Suppressor macrophage (primary cell): ENCODE measurements at places on chromosomes 16 and 17.

- no peak for DNase-seq
Observed at GRCh38 chr16:82621781-82622180, 5.0 kb upstream of the CDH13 start.

- DNase-seq: no peak
Observed at GRCh38 chr16:88864099-88864498, 2.4 kb downstream of the PABPN1L start.

- DNase-seq: no peak
Observed at GRCh38 chr16:25219070-25219737, 2.5 kb downstream of the AQP8 start.

DNA sequence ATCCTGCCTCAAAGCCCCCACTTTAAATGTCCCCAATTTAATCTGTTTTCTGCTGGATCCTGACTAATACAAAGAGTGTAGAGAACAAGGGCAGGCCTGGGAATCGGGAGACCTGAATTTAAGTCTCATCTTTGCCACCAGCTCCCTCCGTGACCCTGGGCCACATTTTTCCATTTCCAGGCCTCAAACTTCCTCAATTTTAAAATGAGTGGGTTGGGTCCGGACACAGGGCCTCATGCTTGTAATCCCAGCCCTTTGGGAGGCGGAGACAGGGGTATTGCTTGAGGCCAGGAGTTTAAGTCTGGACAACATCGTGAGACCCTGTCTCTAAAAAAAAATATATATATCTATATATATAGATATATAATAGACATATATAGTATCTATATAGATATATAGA is 61.4 kb downstream of the SRL start:
- DNase-seq: peak; percentile 85

DNA sequence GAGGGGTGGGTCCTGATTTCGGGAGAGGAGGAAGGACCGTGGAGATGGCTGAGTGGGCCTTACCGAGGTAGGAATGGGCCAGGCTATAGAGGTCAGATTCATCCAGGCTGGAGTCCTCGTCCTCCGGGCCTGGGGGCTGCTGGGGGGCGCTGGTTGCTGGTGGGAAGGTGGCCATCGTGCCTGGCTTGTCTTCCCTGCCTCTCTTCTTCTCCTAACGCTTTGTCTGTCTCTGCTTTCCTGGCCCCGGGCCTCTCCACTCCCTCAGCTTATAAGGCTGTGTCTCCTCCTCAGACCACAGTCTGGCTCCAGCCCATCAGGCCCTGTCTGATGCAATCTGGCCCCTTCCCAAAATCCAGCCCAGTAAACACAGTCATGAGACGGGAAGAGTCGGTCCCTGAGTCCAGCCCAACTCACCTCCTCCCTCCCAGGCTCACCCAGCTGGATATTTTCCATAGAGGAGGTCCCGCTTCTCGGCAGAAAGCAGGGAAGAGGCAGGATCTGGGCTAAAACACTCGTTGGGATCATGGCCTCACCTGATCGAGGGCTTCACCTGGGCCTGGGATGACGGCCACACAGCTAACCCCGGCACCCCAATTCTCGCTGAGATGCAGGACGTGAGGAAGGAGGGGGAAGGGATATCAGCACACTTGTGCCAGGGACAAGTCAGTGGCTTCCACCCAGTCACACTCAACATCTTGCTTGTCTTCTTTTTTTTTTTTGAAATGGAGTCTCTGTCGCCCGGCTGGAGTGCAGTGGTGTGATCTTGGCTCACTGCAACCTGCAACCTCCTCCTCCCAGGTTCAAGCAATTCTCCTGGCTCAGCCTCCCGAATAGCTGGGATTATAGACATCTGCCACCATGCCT is at the start of gene NUPR1:
TSS of gene NUPR1 (minus strand) at position 242 of the 864 bp plus-strand sequence. CDS start at position 175, 67 bp downstream.
- DNase-seq: peak; percentile 52

- DNase-seq: no peak
Observed at GRCh38 chr17:50279181-50279526, 4.9 kb downstream of the TMEM92 start.

- DNase-seq: no peak
Observed at GRCh38 chr17:77304051-77304745, 163.4 kb downstream of the SEC14L1 start.

DNA sequence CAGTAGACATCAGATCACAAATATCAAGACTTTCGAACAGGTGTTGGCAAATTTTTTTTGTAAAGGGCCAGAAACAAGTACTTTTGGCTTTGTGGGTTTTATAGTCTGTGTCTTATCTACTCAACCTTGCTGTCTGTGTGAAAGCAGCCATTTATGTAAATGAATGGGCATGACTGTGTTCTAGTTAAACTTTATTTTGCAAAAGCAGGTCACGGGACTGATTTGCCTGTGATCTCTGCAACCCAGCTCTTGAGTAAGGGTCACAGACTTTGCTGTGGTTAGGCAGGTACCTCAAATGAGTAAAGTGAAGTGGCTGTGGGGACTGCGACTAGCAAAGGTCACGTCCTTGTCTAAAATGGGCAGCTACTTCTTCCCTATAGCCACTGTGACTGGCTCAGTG is 136.5 kb downstream of the FTO start:
- DNase-seq: no peak

- DNase-seq: no peak
Observed at GRCh38 chr17:13054666-13055065, 36.8 kb upstream of the ELAC2 start.

DNA sequence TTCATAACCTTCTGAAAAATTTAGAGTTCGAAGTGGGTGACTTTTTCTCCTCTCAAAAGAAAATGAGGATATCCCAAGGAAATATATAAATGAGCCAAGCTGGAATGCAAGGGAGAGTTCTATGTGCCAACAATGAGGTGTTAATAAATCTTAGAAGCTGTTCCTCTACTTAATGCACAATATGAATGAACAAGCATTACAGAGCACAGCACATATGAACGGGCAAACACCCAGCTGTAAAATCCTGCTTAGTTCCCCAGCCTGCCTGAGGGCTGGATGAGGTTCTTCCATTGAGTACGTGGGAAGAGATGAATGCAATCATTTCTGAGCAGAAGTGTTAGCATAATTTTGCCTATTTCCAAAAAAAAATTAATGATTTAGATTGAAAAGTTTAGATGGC is 58.1 kb downstream of the WDR59 start:
- no peak for DNase-seq

- DNase-seq: no peak
Observed at GRCh38 chr17:35315283-35315682, 58.1 kb downstream of the SLFN11 start.

DNA sequence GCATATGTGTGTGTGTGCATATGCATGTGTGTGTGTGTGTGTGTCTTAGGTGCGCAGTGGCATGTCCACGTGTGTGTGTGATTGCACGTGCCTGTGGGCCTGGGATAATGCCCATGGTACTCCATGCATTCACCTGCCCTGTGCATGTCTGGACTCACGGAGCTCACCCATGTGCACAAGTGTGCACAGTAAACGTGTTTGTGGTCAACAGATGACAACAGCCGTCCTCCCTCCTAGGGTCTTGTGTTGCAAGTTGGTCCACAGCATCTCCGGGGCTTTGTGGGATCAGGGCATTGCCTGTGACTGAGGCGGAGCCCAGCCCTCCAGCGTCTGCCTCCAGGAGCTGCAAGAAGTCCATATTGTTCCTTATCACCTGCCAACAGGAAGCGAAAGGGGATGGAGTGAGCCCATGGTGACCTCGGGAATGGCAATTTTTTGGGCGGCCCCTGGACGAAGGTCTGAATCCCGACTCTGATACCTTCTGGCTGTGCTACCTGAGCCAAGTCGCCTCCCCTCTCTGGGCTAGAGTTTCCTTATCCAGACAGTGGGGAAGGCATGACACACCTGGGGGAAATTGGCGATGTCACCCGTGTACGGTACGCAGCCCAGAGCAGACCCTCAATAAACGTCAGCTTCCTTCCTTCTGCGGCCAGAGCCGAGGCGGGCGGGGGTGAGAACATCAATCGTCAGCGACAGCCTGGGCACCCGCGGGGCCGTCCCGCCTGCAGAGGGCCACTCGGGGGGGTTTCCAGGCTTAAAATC is 47.6 kb downstream of the IL21R start:
- no peak for DNase-seq

- peak; percentile 3 for DNase-seq
Observed at GRCh38 chr16:62068747-62069146, 32.5 kb upstream of the CDH8 start.

DNA sequence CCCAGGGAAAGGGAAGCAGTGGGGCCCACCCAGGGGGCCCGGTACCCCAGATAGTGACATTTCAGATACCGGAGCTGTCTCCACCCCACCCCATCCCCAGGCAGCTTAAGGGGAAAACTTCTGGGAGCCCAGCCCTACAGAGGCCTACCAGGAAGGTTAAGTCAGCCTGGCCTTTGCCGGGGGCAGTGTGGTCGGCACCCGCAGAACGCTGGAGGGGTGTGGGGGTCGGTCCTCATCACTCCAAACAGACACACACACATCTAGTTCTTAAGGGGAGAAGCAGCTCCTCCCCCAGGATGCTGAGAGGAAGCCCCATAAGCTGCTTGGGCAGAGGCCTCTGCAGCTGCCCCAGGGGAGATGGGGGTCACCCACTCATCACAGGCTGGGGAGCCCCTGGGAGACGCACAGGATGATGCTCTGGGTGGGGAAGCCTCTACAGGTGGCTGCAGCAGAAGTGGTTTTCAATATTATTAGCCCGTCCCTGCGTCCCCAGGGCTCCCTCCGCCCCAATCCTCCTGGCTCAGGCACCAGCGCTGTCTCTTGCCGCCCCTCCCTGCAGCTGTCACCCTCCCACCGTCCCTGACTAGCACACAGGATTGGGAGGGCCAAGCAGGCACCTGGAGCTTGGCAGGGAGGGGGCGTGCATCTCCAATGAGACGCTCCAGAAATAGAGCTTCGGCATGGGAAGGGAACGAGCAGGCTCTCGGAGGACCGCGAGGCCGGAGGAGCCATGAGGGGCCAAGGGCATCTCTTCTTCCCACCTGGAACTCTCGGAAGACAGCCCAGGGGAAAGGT is 1.4 kb upstream of the ABR start:
- no peak for DNase-seq

DNA sequence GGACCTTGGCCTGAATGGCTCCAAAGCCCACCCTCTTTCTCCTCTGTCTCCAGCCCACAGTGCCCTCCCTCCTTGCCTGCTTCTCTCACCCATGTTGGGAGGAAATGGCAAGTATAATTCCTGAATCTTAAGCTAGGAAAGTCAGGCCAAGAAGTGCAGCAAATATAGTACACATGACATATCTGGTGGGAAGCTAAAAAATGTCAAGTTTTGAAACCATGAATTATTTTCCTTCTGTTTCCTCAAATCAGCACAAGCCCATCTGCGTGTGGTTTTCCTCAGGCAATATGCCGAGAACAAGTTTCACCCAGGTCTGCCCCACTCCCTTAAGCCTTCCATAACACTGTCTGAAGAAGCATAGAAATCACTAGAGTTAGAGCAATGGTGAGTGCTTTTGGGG is 502.8 kb upstream of the CDH11 start:
- no peak for DNase-seq

DNA sequence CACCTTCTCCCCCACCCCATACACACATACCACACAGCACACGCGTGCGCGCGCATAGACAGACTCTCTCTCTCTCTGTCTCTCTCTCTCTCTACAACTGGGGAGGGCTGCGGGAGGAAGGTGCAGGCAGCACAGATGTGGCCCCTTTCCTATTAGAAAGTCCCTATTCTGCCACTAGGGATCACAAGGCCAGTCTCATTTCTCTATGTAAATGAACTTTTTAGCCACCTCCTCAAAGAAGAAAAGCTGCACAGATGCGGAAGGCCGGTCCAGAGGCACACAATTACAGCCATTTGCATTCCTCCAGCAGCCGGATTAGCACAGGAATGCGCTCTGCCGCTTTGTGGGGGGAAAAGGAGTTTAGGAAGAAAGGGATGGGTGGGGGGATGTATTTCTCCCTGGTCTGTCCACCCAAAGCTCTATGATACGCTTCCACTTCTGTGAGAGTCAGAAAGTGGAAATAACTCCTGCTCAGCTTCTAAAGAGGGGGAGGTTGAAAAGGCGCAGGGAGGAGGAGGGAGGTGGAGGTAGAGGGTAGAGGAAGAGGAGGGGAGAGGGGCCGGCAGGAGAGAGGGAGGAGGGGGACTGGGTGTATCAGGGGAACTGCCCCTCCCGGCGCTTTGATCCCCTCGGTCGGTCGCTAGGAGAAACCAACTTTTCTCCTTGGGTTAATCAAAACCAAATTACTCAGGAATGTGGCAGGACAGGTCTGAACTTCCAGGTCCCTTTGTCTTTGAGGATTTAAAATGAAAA is 11.7 kb downstream of the ZFHX3 start:
- DNase-seq: peak; percentile 66

DNA sequence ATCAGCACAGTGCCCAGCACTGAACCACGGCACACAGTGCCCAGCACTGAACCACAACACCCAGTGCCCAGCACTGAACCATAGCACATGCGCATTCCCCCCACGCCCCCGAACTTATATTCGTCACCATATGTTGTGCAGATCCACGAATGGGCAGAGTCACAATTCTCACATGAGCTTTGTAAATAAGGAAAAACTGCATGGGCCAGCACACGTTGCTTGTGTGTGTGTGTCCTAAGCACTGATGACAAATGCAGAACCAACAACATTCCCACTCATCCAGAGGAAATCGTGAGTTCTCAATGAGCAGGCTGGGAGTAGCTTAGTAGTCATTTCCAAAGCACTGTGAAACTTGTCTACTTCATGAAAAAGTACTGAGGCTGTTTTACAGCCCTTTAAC is 70.0 kb downstream of the ADCY9 start:
- DNase-seq: peak; percentile 48

DNA sequence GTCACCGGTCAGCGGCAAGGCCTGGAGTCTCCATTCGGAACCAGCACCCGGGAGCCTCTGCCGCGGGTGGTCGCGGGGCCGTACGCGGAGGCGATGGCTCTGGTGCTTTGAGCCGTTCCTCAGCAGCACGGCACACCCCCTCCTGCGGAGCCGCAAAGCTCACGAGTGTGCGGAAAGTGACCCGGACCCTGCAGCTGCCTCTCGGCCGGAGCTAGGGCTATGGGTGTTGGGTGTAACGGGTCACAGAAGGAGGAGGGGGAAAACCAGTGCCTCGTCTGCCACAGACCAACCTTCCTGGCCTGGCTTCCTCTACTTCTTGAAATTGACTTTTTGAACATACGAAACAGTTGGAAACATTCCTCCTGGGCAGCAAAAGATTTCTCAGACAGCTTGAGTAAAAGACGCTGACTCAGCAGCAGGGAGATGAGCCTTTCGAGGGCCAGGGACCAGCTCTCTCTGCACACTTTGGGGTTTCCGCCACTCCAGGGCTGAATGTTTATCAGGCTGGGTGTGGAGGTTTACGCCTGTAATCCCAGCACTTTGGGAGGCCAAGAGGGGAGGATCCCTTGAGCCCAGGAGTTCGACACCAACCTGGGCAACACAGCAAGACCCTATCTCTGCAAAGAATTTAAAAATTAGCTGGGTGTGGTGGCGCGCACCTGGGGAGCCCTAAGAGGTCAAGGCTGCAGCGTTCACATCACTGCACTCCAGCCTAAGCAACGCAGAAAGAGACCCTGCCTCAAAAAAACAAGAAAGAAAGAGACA is 26.4 kb upstream of the PITPNA start:
- DNase-seq: peak; percentile 78

GRCh38 chr17:4796552-4796920 is 572 bp downstream of the PSMB6 start:
- DNase-seq: peak; percentile 46
